ENCODE measurements at places on chromosomes 4 and X. TPM values are rescaled to one million over a fixed set of nuclear protein-coding genes. Genes with fewer than 3 reads are reported as not detected.

- DNase-seq: no peak
Measured at GRCh38 chr4:101259876-101260275, 87.5 kb downstream of the PPP3CA start.

DNA sequence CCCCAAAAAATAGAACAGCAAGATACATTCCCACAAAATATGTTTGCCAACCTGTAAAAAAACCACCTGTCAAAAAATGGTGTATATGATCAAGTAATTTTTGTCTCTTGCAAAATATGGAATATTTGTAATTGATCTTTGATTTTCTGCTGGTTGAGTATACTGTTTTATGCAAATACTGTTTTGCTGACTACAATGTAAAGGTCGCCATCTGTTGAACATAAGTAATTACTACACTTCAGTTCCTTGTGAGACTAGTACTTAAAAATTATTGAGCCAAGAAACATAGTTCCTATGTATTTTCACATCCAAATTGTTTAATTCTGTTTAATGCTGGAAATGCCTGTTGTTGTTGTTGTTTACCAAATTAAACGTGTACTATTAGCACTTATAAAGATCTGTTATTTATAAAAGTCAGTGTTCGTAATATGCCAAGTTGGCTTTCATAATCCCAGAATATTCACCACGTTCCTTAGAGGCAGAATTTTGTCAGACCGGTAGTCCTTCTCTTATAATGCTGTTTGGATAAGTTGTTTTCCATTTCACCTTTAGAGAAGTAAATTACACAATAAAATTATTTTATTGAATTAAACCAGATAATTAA, 144.2 kb downstream of the PDLIM5 start:
- peak; percentile 72 for DNase-seq

GRCh38 chr4:70705183-70706043, 16.4 kb upstream of the RUFY3 start:
- DNase-seq: peak; percentile 82

GRCh38 chrX:97639526-97639925, 755.8 kb downstream of the RPA4 start:
- DNase-seq: no peak

DNA sequence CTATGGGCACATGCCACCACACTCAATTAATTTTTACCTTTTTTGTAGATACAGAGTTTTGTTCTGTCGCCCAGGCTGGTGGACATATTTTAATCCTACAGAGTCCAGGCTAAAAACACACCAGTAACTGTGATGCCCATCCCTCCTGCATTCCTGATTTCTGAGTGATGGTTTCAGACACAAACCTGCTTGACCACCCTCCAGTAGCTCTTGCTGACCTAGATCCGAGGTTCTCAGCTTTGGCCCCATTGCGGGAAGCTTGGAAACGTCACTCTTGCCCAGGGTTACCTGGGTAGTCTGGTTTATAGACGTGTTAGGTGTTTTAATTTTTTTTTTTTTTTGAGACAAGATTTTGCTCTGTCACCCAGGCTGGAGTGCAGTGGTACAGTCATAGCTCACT, 7.5 kb downstream of the CD99 start:
- no peak for DNase-seq

- peak; percentile 67 for DNase-seq
Measured at GRCh38 chr4:143406523-143406922, 69.8 kb downstream of the GAB1 start.

GRCh38 chr4:120526033-120526432, 396.5 kb downstream of the PRDM5 start:
- DNase-seq: no peak

- peak; percentile 12 for DNase-seq
Measured at GRCh38 chr4:79757600-79757999, 315.4 kb downstream of the ANTXR2 start.

DNA sequence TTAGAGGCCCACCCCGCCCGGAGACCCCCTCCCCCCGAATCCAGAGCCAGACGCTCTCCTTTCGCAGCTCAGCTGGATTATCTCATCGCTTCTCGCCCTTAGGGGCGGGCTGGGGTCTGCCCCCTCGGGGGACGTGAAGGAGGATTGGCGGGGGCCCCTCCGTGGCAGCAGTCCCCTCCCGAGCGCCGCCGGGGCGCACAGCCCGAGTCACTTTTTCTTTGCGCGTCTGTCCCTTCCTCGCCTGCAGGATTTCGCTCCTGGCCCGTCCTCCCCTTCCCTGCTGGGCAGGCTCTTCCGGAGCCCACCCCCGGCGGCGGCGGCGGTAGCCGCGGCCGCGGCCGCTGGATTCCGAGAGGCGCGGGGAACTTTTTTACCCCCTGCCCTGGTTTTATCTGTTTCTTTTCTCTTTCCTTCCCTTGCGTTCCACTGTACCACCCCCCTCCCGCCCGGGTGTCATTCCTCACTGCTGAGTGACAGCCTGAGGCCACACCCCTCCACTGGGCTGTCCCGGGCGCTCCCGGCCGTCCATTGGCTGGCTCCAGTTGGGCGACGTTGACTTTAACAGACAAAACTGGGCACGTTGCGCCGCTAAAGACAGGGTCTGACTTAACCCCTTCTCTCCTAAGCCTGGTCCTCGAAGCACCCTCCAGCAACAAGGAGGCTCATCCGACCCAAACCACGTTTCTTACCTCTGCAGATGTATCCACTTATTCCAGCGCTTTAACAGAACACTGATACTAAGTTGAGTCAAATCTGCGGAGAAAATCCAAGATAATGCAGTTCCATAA, 492 bp upstream of the NKX3-2 start:
- DNase-seq: peak; percentile 77

GRCh38 chrX:71181558-71181909, 36.9 kb downstream of the NLGN3 start:
- no peak for DNase-seq

DNA sequence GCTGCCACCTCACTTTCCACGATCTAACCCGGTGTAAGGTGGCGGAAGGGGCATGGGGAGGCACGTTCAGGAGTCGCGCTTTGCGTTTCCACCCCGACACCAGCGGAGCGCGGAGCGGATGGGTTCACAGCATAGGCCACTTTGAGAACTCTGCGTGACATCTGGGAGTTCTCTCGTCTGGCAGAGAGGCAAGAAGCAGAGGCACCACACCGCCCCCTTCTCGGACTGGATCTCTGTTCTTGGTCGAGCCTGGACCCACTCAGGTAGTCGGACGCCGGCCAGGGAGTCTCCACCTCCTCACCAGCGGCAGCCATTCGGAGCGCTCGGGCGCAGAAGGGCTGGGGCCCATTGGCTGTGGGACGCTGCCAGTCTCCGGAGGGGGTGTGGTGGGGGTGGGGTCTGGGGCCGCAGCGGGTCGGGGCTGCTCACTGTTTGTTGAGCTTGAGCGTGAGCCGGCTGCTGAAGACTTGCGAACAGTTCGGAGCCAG, at the start of gene DACH2:
DACH2 (plus strand) TSS at position 428 of the 488 bp plus-strand sequence.
- DNase-seq: peak; percentile 25

- no peak for DNase-seq
Measured at GRCh38 chrX:110430293-110431076, 71.8 kb downstream of the RTL9 start.

DNA sequence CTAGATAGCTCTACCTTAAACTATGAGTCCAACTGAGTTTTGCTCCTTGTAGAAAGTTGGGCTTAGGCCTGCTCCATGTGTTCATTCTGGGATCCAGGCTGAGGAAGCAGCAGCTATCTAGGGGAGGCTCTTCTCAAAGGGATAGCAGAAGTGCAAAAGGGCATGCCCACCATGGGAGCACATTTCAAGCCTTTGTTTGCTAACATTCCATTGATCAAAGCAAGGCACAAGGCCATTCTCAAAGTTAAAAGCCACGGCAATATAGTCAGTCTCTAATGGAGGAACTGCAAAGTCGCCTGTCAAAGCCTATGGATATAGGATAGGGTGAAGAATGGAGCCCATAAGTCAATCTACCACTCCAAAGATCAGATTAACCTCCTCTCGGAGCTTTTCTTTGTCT, 488.1 kb upstream of the ARX start:
- no peak for DNase-seq

- peak; percentile 50 for DNase-seq
Measured at GRCh38 chr4:88610771-88611170, 18.5 kb downstream of the HERC3 start.

- DNase-seq: no peak
Measured at GRCh38 chr4:97500423-97500822, 642.9 kb downstream of the STPG2 start.

- DNase-seq: no peak
Measured at GRCh38 chr4:73929278-73929677, 52.5 kb downstream of the PF4 start.

- DNase-seq: peak; percentile 99
Measured at GRCh38 chr4:125891597-125892258, 577.0 kb downstream of the FAT4 start.

DNA sequence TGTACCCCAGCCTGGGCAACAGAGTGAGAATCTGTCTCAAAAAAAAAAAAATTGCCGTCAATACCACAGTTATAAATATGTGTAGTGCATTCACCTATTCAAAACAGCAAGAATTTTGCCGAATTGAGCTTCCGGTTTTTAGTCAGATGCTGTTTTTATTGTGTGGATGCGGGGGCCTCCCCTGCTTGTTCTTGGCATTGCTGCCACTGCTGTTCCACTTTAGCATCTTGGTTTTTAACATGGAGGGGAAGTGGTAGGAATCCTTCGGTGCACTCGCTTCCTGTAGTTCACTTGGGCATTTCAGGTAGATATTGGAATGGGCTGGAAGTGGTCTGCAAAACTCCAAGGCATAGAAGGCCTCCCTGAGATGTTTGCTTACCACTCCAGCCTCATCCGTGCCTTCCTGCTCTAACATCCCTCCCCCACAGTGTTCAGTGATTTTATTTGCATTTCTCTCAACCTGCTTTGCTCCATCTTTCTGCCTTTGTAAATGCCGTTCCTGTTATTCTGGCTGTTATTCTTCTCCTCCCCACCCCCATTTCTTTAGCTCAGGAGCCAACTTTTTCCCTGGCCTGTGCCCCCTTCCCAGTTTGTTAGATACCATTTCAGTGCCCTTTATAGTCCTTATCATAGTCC, 25.5 kb downstream of the MOB1B start:
- DNase-seq: no peak

- no peak for DNase-seq
Measured at GRCh38 chr4:3481113-3481531, 18.0 kb downstream of the DOK7 start.

- DNase-seq: no peak
Measured at GRCh38 chr4:63583561-63583960, 825.7 kb downstream of the TECRL start.

GRCh38 chr4:27305246-27305645, 444.6 kb downstream of the STIM2 start:
- DNase-seq: no peak

GRCh38 chr4:185398618-185399017, 2.0 kb downstream of the ANKRD37 start:
- no peak for DNase-seq

- DNase-seq: no peak
Measured at GRCh38 chrX:41478381-41478911, 31.3 kb downstream of the NYX start.

- no peak for DNase-seq
Measured at GRCh38 chrX:2449135-2449886, 51.5 kb downstream of the DHRSX start.

DNA sequence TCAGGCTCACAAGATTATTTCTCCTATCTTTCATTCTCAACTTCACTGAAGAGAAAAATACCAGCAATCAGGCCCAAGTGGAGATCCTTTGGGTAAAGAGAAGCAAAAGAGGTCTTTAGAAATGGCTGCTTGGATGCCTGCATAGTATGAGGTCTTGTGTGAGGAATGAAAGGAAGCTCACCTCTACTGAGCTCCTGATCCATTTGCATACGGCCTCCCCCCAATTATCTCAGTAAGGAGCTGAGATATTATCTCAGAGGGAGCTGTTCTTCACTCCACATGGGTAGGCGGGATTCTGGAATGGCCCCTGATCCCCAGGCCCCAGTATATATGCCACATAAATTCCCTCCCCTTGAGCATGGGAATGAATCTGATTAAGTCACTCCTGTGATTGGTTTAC, 75.8 kb downstream of the EVC2 start:
- DNase-seq: no peak

DNA sequence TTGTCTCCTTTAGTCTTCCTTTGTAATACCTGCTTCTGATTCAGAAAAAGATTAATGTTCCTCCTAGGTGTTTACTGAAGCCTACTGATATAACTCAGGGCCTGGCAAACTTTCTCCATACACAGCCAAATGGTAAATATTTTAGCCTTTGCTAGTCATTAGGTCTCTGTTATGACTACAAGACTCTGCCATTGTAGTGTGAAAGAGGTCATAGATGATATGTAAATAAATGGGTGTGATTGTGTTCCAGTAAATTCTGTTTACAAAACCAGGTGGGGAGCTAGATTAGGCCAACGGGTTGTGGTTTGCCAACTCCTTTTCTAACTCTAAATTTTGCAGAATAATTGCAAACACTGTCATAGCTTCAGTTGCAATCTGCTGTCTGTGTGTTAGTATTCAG, 568.1 kb upstream of the GNPDA2 start:
- DNase-seq: no peak

GRCh38 chr4:53991821-53992220, 72.6 kb downstream of the CHIC2 start:
- DNase-seq: no peak

- DNase-seq: peak; percentile 44
Measured at GRCh38 chrX:15497865-15498264, 2.7 kb upstream of the BMX start.

GRCh38 chr4:40915318-40916217, 165.8 kb downstream of the NSUN7 start:
- peak; percentile 24 for DNase-seq

- DNase-seq: no peak
Measured at GRCh38 chrX:105464618-105465017, 244.1 kb upstream of the TEX13A start.

The MAGEC2 gene
- not detected for total RNA-seq

The BMPR1B gene
- total RNA-seq: 2.3 TPM

The FAT1 gene
- 454 TPM for total RNA-seq

The IL3RA gene
- not detected for total RNA-seq

The SPANXA1 gene
- total RNA-seq: not detected

The NKX3-2 gene
- total RNA-seq: under 0.01 TPM

The RPS6KA6 gene
- 16.8 TPM for total RNA-seq

The F8A3 gene
- total RNA-seq: 2.6 TPM

The EXOSC9 gene
- total RNA-seq: 34.5 TPM

The TBX22 gene
- not detected for total RNA-seq

The F9 gene
- not detected for total RNA-seq
